ENCODE measurements at places on chromosomes 7 and 10.

GRCh38 chr10:108653531-108653930, 1269.8 kb downstream of the XPNPEP1 start:
- no peak for DNase-seq

DNA sequence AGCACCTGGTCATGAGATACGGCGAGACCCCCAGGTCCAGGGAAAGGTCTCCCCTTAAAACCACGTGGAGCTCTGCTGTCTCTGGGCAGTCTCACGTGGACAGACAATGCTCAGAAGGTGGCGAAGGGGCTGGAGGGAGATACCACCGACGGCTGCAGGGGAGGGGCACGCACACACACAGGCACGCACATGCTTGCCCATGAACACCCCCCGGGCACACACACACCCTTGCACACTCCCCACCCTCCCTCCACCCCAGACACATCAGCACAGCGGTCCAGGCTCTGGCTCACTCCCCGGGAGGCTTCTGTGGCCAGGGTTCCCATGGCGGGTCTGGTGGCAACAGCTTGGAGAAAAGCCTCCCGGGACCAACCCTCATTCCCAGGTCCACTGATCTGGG, 52.4 kb upstream of the TNRC18 start:
- no peak for DNase-seq

DNA sequence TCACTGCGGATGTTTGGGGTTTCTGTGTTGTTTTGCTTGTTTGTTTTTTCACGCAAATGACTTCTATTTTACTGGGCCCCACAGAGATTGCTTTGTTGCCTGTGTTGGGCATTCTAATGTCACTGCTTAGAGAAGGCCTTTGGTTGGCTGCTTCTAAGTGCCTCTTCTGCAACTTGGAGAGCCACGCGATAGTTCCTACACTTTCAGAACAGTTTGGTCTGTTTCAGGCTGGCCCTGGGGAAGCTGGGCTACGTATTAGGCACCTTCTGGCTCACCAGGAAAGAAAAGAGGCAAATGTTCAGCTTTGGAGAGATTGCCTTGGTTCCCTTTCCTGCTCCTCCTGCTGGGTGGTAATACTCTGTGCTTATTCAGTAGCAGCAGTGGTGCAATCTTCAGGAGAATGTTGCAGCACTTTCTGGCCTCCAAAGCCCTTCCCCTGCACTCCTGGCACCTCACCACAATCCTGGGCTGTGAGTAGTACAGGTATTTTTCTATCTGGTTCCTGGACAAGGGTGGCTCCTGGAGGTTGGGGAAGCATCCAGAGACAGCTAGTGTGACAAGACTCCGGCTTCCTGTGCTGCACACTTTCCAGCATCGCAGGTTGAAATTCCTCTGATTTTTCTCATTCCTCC, 1.2 kb downstream of the ANTXRL start:
- no peak for DNase-seq

GRCh38 chr10:311901-312665, 176.8 kb downstream of the ZMYND11 start:
- no peak for DNase-seq

- peak; percentile 64 for DNase-seq
These were observed 36.9 kb upstream of the SH2D4B start for GRCh38 chr10:80500572-80501380.

GRCh38 chr7:83119494-83119893, 43.2 kb downstream of the PCLO start:
- DNase-seq: no peak

Data from ovary (tissue), 10 donors.